ENCODE measurements at places on chromosomes 12 and 14.

DNA sequence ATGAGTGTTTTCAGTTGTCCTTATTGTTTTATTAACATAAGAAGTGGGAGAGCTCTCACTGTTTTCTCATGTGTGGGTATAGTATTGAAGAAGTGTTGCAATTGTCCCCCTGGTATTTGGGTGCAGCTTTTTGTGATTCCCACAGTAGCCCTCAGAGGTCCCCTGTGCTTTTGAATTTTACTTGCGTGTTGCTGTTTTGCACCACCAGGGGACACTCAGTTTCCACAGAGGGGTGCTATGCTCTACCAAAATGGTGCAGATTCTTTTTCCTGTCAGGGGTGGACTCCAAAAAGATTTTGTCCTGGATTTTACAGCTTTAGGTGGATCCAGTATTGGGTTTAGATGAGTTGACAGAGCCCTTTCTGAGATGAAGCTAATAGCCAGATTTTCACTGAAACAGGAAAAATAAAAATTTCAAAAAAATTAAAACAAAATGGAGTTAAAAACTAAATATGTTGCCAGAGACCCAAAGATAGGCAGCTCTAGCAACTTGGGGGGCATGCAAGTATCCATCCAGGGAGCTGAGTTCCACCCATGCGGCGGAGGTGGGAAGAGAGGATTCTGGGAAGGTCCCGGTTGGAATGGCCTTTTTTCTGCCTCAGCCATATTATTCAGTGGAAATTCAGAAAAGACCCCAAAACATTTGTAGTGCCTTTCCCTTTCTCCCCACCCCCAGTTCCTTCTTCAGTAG lies 50.2 kb downstream of the TTLL5 start:
- DNase-seq: no peak

DNA sequence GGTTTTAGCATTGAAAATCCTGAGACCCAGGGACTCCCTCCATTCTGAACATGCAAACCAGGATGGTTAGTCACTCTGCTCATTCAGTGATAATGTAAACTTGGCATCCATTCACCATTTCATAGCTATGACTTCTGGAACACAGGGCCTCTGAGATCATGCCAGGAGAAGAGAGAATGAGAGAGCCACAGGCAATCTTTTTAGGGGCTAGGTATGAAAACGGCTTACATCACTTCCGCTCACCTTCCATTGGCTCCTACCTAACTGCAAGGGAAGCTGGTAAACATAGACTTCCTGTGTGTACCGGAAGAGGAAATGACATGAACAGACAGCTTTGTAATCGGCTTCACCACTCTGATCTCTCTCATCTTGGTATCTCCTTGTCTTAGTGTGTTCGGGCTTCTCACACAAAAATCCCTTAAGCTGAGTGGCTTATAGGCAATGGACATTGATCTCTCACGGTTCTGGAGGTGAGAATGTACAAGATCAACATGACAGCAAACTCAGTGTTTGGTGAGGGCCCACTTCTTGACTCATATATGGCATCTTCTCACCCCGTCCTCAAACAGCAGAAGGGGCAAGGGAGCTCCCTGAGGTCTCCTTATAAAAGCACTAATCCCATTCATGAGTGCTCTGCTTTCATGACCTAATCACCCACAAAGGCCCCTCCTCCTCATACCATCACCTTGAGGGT lies 465.9 kb upstream of the TBX3 start:
- no peak for DNase-seq

- DNase-seq: no peak
These were observed 250.9 kb upstream of the OR4E1 start for GRCh38 chr14:21924479-21924878.

- DNase-seq: no peak
These were observed 73.9 kb downstream of the BCAT1 start for GRCh38 chr12:24875014-24875413.

DNA sequence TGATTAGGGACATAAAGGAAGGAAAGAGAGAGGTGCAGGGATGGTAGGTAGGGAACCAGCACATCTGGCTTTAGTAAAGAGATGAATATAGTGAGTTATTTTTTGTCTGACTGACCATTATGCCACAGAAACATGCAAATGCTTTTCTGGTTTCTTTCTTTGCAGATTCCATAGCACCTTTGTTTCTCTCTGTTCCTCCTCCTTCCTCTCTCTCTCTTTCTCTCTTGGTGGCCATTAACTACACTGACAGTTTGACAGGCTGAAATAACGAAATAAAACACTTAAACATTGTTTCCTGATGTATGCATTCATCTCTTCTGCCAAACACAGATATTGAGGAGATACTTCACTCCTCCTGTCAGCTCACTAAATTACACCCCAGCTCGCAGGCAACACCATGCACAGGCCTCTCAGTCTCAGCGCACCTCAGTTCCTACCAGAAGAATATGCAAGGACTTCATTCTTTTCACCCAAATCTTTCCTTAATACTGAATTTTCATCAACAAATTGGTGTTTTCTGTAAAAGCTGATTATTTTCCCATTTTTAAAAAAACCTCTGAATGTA lies 406.9 kb upstream of the SOX5 start:
- no peak for DNase-seq

GRCh38 chr12:91951571-91951970 lies 194.1 kb downstream of the BTG1 start:
- no peak for DNase-seq

DNA sequence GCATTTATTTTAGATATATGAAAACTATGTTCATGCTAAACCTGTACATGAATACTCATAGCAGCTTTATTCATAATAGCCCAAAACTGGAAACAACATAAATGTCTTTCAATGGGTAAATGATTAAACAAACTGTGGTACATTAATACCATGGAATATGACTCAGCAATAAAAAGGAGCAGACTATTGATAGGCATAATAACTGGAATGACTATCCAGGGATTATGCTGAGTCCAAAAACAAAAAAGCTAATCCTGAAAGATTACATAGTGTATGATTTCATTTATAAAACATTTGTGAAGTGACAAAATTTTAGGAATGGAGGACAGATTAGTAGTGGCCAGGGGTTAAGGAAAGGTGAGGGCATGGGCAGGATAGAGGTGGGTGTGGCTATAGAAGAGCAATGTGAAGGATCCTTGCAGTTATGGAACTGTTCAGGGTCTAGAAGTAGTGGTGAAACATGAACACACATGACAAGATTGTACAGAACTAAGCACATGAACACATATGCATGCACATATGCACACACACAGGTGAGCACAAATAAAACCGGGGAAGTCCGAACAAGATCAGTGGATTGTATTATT lies 61.1 kb upstream of the CDKN3 start:
- DNase-seq: no peak

- no peak for DNase-seq
These were observed 39.0 kb downstream of the NID2 start for GRCh38 chr14:52029881-52030280.

- DNase-seq: no peak
These were observed 8.7 kb downstream of the PRKD1 start for GRCh38 chr14:29918981-29919380.

DNA sequence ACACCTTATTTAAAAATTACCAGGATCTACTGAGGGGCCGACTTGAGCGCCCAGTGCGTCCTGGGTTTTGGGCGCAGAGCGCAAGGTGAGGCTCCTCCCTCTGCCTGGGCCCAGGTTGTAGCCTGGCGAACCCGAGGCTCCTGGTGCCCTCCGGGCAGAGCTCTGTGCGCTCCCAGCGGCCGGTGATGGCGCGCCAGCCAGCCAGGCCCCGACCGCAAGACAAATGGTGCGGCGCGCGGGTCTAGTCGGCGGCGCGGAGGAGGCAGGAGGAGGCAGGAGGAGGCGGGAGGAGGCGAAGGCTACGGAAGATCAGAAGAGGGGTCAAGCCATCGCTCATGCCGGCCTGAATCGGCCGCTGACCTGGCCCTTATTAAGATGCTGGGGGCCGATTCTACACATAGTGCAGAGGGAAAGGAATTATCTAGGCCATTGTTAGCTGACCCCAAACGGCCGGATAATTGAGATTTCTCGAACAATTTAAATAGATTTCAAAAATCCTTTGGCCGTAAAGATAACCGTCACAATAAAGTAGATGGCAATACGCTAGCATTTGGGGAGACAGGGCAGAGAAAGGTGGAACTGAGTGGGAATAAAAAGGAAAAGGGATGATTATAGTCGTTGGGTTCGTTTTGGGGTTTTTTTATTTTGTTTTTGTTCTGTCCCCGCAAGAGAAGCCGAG lies 2.8 kb downstream of the TBX5 start:
- DNase-seq: no peak

GRCh38 chr12:123726244-123726643 lies 14.1 kb downstream of the ATP6V0A2 start:
- DNase-seq: no peak

DNA sequence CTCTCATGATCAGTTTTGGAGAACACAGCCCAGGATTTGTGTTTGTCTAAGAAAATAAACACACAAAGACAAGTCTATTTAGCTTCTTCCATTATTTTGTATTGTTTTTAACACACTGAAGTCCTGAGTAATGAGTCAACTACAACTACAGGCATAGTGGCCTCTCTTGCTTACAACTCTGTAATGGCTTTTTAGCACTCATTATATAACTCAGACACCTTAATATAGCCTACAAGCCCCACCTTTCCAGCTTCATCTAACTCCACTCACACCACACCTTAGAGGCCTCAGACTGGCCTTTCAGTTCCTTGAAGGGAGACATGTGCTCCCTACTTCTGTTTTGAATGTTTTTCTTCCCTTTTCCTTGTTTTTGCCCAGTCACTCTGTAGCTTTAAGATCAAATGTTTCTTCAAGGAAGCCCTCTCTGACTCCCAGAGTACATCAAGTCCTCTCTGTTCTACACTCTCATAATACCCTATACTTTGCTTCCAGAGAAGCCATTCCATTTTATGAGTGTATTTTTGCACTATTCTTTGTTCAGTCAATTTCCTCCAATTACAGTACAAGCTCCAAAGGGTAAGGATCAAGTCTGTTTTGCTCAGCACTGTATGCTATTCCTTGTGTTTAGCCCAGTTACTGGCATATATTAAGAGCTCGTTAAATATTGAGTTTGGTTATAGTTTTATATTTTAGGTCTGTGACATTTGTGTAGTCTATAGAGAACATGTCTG lies 233.6 kb upstream of the ARHGAP5 start:
- DNase-seq: no peak

- no peak for DNase-seq
These were observed 948.1 kb downstream of the NRXN3 start for GRCh38 chr14:79118291-79118690.

- DNase-seq: no peak
These were observed 1.9 kb upstream of the DYNC1H1 start for GRCh38 chr14:101962503-101962874.

DNA sequence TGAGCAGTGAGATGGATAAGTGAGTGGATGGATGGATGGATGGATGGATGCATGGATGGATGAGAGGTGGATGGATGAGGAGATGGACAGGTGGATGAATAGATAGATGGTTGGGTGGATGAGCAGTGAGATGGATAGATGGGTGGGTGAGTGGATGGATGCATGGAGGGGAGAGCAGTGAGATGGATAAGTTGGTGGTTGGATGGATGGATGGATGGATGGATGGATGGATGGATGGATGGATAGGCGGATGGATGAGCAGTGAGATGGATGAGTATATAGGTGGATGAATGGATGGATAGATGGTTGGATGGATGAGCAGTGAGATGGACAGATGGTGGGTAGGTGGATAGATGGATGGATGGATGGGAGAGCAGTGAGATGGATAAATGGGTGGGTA lies 30.6 kb downstream of the LRRC74A start:
- DNase-seq: no peak

- no peak for DNase-seq
These were observed 129.6 kb upstream of the SOX5 start for GRCh38 chr12:24079083-24079482.

DNA sequence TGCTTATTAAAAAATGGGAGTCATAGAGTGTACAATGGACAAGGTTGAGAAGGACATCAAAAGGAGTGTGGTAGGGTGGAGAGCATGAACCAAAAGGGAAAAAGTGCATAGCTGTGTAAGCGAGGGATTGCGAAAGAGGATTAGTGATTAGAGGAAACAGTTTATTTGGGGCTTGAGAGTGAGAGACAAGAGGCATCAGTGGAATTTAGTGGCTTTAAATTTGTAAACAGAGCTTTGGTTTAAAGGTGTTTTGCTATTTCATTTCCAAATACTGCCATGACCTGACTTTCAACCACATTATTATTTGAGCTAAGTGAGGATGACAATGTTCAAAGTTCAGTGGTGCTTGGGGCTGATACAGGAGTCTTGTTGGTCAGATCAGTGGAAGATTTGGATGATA lies 53.4 kb downstream of the SLC16A7 start:
- DNase-seq: no peak

- no peak for DNase-seq
These were observed 47.9 kb downstream of the NUAK1 start for GRCh38 chr12:106090591-106091445.

GRCh38 chr14:35807131-35807961 lies 1.7 kb downstream of the RALGAPA1 start:
- DNase-seq: no peak

DNA sequence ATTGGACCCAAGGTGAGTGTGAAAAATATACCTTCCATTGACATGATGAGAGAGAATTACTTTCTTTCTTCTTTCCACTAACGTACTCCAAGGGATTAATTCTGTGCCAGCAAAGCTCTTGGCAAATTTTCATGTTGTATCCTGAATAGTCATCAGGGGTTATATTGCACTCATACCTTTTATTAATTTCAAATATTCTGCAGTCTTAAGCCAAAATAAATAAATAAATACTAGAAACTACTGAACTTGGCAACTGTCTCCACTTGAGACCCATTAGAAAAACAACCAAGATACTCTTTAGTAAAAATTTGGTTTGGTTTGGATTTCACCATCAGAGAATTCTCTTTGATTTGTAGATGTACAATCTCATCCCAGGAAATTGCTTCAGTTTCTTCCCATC lies 22.1 kb upstream of the CLEC14A start:
- DNase-seq: no peak

DNA sequence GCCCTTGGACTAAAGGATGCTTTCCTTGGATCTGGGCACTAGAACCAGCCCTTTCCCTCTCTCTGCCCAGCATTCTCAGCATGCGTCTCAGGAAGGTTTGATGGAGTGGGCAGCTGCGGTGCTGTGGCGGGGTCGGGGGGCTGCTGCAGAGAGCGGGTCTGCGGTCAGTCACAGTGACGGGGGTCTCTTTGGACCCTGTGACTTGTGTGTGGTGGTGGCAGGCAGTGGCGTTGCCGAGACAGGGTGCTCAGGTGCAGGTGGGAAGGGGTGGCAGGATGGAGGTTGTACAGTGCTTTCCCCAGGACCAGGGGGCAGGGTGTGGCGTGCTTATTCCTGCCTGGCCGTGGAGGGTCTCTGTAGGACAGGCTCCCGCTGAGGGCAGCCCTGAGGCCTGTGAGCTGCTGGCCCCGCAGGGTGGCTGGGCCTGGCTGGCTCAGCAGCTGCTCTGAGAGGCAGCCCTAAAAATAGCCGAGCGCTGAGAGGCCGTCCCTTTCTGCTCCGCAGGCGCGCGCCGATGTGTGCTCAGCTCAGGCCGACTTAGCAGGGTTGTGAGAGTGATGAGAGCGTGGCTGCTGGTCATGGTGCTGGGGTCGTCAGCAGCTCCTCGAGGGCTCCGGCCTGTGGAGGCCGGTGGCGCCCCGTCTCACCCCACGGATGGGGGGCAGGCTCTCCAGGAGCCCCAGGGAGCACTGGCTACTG lies 9.7 kb downstream of the PACS2 start:
- no peak for DNase-seq

GRCh38 chr12:114174326-114174725 lies 208.2 kb upstream of the RBM19 start:
- DNase-seq: no peak

Data from caudate nucleus (tissue), 63 donors.